Left colon (tissue), 2 donors: ENCODE measurements at places on chromosomes 13 and 19.

DNA sequence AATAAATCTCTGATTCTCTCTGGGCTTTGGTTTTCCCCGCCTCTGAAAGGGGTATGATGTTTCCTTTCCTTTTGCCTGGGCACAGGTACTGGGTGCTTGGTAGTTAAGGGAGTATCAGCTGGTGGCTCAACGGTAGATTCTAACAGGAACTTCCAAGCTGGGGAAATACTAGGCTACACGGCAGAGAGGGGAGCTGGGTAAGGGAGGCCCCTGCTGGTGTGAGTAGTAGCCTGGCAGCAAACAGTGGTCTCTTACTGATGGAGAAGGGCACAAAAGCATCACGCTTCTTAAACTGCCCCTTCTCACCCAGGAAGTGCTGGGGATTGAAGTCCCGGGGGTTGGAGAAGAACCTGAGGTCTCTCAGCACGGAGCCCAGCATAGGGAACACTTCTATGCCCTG lies 26.9 kb upstream of the CYP2A7 start:
- no peak for DNase-seq

- DNase-seq: no peak
Measured at GRCh38 chr13:99199541-99200431, 868 bp upstream of the UBAC2 start.

DNA sequence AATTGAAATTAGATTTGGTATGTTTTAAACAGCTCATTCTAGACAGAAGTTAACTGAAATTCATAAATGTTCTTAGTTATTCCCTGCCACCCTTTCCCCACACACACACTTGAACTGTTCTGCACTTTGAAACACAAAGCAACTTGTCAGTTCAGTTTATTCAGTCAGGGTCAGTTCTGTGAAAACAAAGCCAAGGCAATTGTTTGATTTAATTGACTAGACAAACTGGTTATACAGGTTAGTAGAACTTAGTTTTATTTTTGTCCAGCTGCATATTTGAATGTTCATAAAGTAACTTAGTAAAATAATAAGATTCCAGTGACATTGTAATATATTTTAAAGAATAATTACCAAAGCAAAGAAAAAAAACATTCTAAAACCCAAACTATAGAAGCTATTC lies 98.3 kb upstream of the KLF5 start:
- no peak for DNase-seq

DNA sequence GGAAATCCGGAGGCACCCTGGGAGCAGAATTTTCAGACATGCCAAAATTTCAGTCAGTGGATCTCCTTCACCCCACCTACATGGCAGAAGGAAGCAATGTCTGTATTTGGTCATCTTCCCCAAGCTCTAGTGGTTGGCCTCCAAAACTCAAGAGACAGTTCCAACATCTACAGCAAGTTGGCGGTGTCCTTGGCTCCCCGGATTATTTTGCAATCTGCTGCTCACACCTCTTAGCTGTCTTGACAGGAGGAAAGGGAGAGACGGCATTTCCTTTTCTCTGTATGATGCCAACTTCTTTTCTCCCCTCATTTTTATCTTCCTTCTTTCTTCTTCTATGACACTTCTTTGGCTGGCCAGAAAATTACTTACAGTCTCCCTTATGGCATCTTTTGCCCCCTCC lies 159.9 kb downstream of the SUCLA2 start:
- DNase-seq: no peak

DNA sequence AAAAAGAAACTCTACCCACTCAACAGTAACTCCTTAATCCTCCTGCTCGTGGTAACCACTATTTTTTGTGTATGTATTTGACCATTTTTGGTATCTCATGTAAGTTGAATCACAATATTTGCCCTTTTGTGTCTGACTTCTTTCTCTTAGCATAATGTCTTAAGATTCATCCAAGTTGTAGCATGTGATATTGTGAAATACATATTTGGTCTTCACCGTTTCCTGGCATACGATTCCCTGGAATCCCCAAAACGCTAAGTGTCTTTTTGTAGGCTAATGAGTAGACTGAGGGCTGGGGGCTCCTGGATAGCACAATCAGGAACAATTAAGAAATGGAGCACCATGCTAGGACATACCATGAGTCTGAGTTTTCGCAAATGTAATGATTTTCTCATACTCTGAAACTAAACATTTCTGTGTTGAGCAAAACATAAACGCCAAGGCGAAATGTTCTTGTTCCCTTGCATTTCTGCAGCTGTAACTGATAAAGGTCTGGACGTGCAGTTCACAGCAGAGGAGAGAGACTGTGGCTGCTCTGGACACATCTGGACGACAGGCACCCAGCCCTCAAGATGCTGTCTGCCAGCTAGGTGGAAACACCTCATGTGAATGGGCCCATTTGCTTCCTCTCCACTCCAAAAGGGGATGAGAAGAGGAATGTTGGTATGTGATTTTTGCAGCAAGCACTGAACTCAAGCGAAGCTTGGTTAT lies 38.4 kb downstream of the BRD4 start:
- DNase-seq: no peak

GRCh38 chr19:43489979-43490599 lies 14.5 kb downstream of the PHLDB3 start:
- no peak for DNase-seq

DNA sequence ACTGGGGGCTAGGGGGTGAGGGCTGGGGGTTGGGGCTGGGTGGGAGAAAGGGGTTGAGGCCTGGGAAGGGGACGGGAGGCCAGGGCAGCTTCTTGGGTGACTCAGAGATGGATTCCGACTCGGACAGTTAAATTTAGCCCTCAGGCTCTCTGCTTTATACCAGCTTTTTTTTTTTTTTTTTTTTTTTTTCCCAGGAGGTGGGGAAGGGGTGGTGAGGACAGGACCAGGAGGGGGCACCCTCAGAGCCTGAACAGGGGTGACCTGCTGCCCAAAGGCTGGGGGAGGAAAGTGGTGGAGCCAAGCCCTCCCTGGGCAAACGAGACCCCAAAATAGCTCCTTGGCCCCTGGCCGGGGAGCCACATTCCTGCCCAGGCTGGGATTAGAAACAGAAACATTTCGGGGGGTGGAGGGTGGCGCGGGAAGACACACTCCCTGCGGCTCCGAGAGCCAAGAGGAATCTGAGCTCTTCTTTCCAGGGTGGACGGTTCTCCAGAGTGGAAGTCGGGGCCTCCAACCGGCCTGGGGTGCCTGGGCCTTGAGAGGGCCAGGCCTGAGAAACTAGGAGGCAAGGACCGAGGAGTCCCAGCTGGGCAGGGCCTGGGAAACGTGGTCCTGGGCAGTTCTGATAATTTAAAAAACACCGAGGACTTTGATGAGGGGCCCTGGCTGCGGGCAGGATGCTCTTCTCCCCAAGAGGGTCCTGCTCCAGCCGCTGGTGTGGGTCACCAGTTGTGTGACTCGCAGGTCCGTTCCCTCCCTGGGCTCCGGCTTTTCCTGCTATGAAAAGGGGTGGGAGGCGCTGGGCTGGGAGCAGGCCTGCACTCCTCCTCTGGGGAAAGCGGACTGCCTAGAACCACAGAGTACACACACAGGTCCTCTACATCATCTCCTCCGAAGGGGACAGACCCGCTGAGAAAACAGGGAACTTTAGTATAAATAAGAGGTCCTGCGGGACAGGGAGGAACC lies 813 bp upstream of the DMPK start:
- DNase-seq: peak; percentile 32

- DNase-seq: no peak
Measured at GRCh38 chr19:41095703-41096102, 7.5 kb downstream of the CYP2A13 start.

DNA sequence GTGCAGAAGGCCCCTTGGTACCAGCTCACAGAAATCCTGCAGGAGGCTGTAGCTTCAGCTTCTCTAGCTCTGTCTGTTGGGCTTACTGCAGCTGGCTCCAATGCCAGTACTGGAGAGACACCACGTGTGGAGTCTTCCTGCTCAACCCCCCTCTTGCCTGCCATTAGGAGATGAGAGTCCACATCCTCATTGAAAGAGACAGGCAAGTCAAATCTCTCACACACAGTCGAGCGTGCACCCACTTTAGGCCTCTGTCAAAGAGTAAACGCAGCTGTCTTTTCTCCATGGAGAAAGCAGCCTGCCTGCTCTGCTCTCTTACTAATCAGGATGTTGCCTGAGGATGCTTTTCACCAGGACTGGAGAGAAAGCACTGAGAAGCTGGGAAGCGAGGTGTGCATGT lies 523.0 kb upstream of the NBEA start:
- DNase-seq: no peak

GRCh38 chr13:109026266-109026665 lies 396.9 kb downstream of the MYO16 start:
- no peak for DNase-seq

GRCh38 chr19:18270326-18270725 lies 3.9 kb downstream of the IQCN start:
- DNase-seq: no peak

GRCh38 chr19:49585023-49585422 lies 3.9 kb downstream of the PRRG2 start:
- DNase-seq: no peak

DNA sequence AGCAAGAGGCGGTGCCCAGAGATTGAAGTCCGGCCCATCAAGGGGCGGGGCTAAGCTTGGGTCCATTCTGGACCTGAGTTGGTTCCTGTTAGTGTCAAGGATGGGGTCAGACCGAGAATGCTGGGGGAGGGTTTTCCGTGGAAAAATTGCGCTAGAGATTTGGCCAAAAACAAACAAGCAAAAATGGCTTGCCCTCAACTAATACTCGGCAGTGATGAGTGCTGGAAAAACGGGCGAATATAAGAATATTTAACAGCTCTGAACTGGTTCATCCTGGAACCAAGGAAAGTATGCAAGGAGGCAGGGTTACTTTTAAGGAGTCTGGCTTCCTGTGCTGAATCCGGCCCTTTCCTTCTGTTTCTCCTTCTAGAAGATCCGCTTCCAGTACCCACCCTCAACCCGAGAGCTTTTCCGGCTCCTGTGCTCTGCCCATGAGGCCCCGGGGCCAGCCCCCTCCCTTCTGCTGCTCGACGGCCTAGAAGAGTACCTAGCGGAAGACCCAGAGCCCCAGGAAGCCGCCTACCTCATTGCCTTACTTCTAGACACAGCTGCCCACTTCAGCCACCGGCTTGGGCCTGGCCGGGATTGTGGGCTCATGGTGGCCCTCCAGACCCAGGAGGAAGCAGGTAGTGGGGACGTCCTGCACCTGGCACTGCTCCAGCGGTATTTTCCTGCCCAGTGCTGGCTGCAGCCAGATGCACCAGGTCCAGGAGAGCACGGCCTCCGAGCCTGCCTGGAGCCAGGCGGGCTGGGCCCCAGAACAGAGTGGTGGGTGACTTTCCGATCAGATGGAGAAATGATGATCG lies 880 bp downstream of the SWSAP1 start:
- peak; percentile 76 for DNase-seq

DNA sequence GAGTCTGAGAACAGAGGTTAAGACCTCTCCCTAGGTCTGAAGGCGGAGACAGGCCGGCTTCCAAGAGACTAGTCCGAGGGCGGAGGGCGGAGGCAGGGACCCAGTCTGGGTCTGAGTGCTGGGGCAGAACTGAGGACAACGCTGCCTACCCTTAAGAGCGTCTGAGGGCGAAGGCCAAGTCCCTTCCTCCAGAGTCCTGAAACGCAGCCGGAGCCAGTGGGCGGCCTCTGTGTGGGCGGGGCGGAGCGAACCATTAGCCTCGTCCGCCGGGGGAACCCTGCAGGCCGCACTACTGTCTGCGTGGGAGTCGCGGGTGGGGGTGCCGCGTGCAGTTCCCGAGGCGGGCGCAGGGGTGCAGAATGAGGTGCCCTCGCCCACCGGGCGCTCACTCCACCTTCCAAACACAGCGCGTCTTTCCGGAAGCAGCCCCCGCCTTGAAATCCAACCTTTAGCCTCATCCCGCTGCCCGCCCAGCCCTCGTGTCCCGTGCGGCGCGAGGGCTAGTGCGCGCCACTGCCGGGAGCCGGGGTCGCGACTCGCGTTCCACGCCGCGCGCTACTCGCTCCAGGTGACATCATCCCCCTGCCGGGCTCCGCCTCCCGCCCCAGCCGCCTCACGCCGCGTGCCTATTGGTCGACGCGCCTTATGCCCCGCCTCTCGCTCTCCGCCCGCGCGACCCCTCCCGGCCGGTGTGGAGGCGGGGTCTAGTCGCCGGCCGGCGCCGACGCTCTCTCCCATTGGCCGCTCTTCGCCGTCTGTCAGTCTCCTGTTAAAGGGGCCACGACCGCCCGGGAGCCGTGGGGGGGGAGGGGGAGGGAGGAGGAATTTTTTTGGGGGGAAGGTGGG lies at the start of gene C19orf73:
Gene C19orf73 (minus strand): TSS at position 579 of the 846 bp plus-strand sequence. CDS start 121 bp downstream, at position 458.
- DNase-seq: peak; percentile 95

DNA sequence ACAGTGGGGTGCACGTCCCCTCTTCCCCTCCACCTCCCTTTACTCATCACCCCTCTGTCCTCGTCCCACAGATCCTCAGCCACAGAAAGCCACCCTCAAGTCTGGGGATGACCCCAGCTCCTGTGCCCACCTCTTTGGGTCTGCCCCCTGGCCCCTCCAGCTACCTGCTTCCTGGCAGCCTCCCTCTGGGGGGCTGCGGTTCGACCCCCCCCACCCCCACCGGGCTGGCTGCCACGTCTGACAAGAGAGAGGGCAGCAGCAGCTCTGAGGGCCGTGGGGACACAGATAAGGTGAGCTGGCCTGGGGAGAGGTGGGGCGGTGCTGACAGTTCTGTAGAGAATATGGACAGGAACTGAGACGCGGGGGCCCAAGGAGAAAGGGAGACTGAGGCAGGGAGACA lies 11.1 kb downstream of the IRF3 start:
- no peak for DNase-seq

- no peak for DNase-seq
Measured at GRCh38 chr19:17279436-17279835, 2.3 kb upstream of the ANKLE1 start.

DNA sequence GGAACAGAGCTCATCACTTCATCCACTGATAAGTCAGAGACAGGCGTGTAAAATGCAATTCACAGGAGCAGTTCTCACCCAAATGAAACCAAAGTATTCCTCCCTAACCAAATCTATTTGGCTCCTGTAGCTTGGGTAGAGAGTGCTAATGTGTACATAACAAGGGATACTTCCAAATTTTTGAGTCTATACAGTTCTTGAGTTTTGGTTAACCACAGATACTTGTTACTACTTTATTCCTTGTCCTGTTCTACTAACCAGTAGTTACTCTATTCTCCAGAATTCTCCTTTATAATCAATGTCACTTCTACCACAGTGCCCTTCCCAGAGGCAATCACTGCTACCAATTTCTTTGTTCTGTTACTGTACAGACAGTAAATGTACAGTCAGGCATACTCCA lies 57.3 kb downstream of the ELF1 start:
- DNase-seq: no peak

GRCh38 chr19:49929121-49929610 lies at the start of the genes ATF5 and NUP62:
TSS of gene ATF5 (plus strand) at chr19:49929205. CDS start at chr19:49930851, 1,646 bp downstream.
TSS of gene NUP62 (minus strand) at chr19:49929504. CDS start at chr19:49909807, 19,697 bp downstream.
- DNase-seq: peak; percentile 84

DNA sequence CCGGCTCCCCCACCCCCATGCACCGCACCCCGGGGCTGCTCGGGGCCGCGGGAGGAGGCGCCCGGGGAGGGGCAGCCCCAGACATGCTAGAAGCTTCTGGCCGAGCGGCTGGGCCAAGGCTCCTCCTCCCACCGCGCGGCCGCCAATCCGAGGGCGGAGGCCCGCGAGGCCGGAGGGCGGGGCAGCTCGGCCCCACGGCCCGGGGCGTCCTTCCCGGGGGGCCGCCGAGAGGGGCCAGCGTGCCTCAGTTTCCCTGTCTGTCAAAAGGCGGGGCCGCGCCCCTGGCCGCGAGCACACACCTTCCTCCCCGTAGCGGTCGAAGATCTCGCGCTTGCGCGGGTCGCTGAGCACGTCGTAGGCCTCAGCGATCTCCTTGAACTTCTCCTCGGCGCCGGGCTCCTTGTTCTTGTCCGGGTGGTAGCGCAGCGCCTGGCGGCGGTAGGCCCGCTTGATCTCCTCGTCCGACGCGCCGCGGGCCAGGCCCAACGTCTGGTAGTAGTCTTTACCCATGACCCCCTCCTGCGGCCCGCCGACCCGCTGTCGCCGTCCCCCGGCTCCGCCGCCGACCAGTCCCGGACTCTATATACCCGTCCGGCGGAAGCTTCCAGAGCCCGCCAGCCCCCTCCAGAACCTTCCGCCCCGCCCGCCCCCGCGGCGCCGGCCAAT lies at the start of gene DNAJB1:
Gene DNAJB1 (minus strand): TSS at position 558 of the 666 bp plus-strand sequence. CDS start 48 bp downstream, at position 510.
- DNase-seq: peak; percentile 87
